ENCODE measurements at places on chromosomes 13 and 19.

- no peak for DNase-seq
These were observed 150.7 kb downstream of the KCTD15 start for GRCh38 chr19:33947265-33947964.

DNA sequence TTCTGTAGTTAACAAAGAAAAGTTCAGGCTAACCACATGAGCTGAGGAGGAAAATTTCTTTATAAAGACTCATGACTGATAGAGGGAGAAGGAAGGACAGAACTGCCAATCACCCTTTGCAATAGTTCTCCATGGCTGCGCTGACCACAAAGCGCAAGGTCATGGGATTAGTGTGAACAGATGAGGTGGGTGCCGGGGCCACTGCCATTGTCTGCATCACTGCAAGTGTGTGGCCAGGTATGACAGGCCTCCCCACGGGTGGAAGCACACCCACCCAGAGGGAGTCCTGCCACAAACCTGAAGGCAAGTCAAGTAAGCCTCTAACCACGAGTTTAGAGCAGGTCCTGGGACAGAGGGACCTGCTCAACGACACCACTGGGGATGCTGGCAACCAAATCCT is 128.1 kb downstream of the TUBA3C start:
- no peak for DNase-seq

DNA sequence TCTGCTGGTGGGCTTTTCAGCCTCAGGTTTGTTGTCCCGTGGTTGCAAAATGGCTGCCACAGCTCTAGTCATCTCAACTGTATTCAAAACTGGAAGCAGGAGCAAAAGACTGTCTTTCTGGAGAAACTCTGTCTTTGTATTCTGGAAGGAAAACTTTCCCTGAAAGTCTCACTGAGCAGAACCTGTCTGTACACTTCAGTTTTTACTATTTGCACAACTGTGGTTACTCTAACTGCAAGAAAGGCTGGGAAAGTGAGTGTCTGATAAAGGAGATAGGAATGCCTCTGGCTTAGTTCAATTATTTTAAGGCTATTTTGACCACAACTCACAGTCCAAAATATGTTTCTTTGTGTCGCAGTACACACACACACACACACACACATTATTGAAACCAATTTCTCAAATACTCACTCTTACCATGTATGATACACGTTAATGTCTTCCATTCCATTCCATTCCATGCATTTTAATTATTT is 49.7 kb upstream of the EHD2 start:
- DNase-seq: no peak

- DNase-seq: no peak
These were observed 7.2 kb downstream of the SLITRK5 start for GRCh38 chr13:87678372-87678752.

DNA sequence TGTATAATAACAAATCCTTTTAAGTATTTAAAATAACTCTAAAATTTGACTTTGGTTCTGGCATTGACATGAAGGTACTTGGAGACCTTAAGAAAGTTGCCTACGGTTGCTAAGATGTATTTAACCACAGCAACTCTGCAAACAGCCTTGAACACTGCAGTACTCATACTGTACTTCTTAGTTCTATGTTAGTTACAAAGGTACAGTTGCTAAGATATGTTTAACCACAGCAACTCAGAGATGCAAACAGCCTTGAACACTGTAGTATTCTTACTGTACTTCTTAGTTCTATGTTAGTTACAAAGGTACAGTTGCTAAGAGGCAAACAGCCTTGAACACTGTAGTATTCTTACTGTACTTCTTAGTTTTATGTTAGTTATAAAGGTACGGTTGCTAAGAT is 268.3 kb upstream of the MIR17HG start:
- no peak for DNase-seq

DNA sequence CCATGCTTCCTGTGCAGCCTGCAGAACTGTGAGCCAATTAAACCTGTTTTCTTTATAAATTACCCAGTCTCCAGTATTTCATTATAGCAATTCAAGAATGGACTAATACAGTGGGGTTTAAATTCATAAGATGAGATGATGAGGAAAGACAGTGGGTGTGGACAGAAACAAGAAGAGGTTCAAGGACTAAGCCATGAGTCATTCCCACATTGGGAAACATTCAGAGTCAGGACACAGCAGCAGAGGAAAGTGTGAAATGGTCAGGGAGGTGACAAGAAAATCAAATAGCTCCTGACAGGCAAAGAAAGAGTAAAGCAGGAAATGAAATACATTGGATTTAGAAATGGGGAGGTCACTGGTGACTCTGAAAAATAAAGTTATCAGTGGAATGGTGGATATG is 9.1 kb downstream of the ZNF841 start:
- DNase-seq: no peak

- DNase-seq: no peak
These were observed 913.8 kb upstream of the SLITRK5 start for GRCh38 chr13:86757236-86757978.

- DNase-seq: no peak
These were observed 41.6 kb downstream of the IFT88 start for GRCh38 chr13:20608438-20609020.

GRCh38 chr13:40812724-40813445 is 23.5 kb downstream of the SLC25A15 start:
- DNase-seq: no peak

DNA sequence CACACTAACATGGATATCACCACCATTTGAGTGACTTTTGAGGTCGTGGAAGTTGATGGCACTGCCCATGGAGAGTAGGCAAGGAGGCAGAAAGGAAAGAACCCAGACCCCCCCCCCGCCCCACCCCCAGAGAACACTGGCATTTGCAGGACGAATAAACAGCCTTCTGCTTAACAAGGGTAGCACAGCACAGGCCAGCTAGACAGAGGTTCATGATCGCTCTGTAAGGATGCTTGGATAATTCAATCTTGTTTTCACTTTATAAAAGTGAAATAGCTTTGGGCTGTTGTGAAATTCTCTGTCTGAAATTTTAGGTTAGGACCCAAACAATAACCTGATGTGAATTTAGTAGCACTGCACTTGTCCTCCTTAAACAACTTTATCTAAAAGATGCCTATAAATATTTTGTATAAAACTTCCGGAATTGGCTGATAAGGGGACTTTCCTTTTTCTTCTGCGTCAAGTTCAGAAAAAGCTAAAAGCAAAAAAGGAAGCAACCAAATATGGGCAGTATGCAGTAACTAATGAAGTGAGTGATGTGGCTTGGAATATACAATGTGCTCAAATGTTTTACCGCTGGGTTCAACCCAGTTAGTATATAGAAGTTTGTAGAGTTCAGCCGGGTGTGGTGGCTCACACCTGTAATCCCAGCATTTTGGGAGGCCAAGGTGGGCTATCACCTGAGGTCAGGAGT is 163.7 kb downstream of the SHISA2 start:
- DNase-seq: no peak

DNA sequence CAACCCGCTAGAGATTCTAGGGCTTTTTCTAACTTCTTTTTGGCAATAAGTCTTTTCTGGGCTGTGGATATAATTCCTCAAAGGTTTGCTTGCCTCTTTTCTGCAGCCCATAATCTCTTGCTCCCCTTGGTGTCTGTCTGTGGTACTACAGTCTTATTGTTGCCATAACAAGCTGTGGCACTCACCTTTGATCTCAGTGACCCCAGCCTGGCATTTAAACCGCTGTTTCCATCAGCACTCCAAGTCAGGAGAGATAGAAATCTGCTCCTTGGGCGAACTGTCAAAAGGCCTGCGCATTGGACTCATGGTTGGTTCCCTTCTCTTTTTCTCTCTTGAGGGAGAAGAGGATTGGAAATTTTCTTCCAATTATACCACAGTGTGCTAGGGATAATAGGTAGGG is 14.5 kb upstream of the MPHOSPH8 start:
- DNase-seq: no peak

- DNase-seq: no peak
These were observed 79.7 kb downstream of the TSHZ3 start for GRCh38 chr19:31269425-31270127.

DNA sequence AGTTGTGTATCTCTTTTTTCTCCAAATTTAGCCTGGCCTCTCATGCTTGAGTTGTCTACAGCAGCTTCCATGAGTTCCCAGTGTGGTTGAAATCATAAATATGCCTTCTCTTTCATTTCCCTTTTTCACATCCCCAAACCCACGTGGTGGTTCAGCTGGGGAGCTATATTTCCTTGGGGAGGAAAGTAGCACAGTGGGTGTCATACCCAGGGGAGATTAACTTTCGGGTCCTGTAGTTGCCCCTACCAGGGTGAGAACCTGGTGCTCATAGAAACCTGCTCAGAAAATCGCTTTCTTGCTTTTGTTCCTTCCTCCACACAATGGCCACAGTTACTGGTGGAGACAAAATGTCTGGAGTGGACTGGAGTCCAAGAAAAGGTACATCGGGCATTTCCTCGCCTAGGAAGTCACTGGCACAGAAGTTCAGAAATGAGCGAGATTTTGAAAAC is 7.0 kb upstream of the LILRA4 start:
- no peak for DNase-seq

GRCh38 chr19:2150794-2151338 is 500 bp downstream of the AP3D1 start:
- no peak for DNase-seq

DNA sequence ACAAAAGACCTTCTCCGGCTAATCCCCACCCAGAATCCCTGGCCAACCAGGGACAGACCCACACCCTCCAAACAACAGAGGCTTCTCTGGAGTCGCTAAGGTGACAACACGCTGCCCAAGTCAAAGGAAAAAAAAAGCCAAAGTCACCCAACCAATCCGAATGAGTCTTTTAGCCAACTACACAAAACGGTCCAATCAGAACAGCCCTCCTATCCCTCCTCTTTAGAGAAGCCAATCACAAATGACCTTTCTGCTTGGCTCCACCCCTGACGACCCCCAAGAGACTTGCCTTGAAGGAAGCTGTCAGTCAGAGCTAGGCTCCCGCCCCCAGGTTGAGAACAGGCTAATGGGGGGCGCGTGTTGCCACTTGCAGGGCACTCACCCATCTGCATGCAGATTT is 6.6 kb upstream of the FBXW9 start:
- DNase-seq: no peak

DNA sequence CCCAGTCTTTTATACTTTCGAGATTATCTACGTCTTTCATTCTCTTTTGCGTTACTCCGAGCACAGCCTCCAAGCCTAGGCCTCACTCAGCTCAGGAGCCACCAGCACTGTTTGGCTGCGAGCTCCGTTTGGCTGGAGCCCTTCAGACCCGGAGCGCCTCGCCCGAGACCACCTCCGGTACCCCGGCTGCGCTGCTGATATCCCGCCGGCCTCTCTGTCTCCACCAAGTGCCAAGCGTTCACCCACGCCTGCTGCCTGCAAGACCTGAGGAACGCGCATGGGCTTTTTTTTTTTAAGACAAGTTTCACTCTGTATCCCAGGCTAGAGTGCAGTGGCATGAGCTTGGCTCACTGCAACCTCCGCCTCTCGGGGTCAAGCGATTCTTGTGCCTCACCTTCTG is 14.1 kb upstream of the ZNF177 start:
- DNase-seq: no peak

DNA sequence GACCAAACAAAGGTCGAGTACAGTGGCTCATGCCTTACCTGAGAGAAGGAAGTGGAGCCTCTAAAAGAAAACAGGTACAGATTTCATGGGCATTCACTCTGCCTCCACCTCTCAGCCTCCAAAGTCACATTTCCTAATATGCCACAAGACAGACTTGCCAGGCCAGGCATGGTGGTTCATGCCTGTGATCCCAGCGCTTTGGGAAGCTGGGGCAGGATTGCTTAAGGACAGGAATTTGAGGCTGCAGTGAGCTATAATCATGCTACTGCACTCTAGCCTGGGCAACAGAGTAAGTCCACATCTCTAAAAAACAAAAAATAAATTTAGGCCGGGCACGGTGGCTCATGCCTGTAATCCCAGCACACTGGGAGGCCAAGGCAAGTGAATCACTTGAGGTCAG is 10.9 kb upstream of the DNMT1 start:
- no peak for DNase-seq

- no peak for DNase-seq
These were observed 3.7 kb upstream of the ACP7 start for GRCh38 chr19:39080431-39080830.

GRCh38 chr19:47324502-47324901 is 7.5 kb upstream of the C5AR2 start:
- DNase-seq: no peak
